NCI-H446 treated with DMSO at 0.1 percent for 48 hours (cell line): ENCODE measurements at places on chromosomes 13 and 19.

GRCh38 chr13:32883474-32883873 lies 132.7 kb upstream of the KL start:
- DNase-seq: peak; percentile 87

DNA sequence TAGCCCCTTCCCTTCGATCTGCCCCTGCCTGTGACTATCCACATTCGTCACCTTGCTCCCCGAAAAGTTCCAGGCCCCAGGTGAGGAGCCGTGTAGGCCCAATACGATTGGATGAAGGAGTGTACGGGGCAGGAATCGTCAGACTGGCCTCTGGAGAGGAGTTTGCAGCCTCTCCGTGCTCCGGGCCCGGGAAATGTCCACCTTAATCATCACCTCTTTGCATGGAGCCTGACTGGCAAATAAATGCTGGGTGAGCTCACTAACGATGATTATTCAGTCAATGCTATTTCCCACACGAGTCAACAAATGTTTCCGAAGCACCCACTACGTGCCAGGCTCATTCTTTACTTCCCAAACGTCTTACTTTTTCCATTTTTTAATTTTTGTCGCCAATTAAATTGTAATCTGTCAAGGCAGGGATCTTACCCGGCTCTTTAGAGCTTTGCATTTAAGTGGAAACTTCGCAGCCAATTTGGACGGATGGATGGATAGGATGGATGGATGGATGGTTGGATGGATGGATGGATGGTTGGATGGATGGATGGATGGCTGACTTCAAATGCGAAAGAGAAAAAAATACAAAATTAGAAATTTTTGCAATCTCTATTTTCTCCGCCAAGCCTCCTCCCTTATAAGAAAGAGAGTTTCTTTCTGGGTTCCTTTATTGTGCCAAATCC lies 45.8 kb downstream of the TGDS start:
- DNase-seq: no peak

- no peak for DNase-seq
Measured at GRCh38 chr19:18176367-18177310, 3.0 kb downstream of the IFI30 start.

GRCh38 chr19:30784850-30785457 lies 412.8 kb downstream of the ZNF536 start:
- DNase-seq: peak; percentile 1

GRCh38 chr13:52892925-52893324 lies 44.5 kb upstream of the PCDH8 start:
- peak; percentile 66 for DNase-seq

DNA sequence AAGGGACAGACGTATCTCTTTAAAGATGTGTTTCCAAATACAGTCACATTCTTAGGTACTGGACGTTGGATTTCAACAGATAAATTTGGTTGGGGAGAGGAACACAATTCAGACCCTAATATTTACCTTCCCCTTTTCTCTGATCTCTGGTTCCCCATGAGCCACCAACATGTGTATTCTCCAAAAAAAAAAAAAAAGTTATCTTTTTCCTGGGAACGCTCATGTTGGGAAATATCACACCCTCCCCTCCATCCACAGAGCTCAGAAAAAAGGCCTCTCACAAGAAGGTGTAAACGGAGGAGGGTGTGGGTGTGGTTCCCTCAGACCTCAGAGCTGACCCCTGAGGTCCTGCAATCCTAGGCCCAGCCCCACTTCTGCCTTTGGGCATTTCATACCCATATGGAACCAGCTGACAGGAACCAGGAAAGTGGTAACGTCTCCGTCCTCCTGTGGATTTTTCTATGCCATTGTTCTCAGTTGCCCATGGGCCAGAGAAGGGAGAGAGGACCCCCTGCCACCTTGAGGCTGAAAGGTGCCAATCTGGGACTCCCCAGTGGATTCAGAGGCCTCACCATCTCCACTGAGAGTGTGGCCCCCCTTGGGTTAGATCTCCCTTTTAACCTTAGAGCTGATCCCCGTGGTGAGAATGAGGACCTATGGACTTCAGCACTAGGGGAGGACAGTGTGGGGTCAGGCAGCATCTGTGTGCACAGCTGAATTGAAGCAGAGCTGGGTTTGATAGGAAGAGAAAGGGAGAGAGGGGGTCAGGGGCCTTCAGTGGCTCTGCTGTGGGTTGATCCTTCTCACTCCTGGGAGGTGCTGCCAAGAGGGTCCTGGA lies 8.4 kb upstream of the SIGLEC12 start:
- no peak for DNase-seq

DNA sequence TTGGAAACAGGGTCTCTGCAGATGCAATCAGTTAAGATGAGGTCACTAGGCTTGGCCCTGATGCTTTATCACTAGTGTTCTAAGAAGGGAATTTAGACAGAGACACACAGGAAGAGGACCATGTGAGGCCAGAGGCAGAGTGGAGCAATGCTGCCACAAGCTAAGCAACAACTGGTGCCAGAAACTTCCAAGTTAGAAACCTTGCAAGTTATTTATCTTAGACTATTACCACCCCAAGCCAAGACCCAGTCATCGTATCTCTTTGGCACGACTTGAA lies 81.1 kb downstream of the DOCK9 start:
- DNase-seq: no peak

DNA sequence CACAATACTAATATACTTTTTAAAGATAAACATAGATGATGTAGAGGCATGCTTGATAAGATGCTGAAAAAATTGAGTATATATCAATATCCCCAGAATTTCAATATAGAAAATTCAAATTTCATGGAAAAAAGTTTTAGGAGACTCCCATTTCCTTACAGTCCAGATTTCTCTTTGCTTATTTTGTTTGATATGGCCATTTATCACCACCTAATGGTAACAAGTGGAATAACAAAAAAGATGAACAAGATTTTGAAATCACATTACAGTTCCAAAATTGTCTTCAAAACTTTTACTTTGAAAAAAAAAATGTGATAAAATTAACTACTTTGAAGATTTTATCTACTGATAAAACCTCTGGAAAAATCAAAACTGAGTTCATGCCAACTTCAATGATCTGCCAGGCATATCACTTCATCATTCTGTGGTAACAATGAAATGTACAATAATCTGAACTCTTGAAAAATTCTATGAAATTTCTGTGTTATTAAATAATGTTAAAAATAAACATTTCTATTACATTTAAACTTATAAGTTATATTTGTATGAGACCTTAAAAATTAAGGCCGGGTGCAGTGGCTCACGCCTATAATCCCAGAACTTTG lies 17.5 kb downstream of the MIPEP start:
- peak; percentile 10 for DNase-seq

DNA sequence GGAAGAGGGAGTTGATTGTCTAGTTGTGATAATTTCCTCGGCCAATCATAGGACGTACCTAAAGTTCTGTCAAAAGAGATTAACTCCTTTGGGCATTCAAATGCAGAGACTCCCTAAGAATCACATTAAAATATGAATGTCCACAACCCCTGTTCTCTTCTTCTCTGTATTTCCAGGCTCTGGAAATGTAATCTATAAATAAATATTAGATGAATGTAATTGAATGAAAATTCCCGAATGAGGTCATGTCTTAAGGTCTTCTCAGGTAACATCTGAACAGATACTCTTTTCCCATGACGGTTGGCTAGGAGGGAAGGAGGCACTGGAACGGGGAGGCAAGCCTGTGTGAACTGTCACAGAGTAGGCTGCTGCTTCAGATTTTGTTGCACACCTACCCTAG lies 145.2 kb downstream of the OXGR1 start:
- DNase-seq: no peak

DNA sequence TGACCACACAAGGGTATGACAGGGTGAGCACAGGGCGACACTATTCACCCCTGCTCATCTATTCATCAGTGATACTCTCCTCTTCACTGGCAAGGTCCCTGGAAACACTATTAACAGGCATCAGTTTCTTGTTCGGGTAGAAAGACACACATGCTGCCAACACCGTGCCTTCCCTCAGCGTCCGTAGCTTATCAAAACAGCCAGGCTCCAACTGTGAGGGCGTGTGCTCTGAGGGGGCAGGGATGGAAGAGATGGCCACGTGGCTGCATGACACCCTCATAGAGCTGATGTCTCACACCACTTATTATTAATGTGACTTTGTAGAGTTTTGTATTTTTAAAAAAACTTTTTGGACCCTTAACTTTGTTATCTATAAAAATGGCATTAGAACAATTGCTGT lies 160.3 kb downstream of the ITGBL1 start:
- no peak for DNase-seq

DNA sequence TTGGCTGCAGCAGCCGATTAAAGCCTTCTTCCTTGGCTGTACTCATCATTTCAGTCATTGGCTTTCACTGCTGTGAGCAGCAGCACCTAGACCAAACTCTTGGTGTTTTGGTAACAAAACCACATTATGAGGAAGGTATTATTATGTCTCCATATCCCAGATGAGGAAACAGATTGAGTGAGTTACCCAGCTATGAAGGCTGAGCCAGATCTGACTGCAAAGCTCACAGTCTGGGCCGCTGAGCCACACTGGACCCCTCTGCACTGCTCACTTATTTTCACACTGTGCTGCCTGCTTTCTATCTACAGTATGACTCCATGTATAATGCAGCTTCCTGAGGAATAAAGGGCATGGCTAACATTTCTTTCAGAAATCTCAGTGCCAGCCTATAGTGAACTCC lies 24.5 kb downstream of the CRYL1 start:
- no peak for DNase-seq

DNA sequence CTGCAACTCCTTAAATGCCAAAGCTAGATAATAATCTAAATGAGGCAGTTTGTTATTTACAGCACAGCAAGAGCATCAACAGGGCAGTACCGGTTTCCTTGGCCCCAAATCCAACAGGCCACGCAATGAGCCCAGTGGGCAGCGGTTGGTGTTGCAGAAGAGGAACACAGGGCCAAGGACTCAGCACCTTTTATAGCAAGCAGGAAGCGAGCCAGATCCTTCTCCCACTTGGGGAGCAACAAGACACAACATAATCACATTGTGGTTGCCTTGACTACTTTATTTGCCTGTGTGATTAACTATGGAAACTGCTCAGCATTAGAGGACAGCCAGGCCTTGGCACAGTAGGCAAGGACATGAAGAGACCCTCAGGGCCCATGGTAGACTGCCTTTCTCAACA lies 67.1 kb upstream of the HTR2A start:
- no peak for DNase-seq

- DNase-seq: no peak
Measured at GRCh38 chr13:92488249-92488852, 738.3 kb upstream of the GPC6 start.

DNA sequence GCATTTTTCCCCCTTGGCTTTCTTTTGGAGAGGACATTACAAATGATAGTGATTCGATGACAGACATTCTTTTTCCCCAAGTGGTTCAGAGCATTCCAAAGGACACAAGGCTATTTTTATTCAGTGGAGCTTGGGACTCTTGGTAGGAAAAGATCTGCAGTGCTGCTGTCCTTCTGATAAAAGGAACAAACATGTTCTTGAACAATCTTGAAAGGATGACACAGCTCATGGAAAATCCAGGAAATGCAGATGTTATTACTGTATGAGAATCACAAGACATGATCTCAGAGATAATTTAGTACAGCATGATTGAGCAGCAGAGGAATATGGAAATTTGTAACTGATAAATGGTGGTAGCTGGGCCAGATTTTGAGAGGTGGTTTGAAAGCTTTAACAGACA lies 96.2 kb upstream of the RFC3 start:
- no peak for DNase-seq

- no peak for DNase-seq
Measured at GRCh38 chr19:13553880-13554400, 47.7 kb upstream of the CACNA1A start.

DNA sequence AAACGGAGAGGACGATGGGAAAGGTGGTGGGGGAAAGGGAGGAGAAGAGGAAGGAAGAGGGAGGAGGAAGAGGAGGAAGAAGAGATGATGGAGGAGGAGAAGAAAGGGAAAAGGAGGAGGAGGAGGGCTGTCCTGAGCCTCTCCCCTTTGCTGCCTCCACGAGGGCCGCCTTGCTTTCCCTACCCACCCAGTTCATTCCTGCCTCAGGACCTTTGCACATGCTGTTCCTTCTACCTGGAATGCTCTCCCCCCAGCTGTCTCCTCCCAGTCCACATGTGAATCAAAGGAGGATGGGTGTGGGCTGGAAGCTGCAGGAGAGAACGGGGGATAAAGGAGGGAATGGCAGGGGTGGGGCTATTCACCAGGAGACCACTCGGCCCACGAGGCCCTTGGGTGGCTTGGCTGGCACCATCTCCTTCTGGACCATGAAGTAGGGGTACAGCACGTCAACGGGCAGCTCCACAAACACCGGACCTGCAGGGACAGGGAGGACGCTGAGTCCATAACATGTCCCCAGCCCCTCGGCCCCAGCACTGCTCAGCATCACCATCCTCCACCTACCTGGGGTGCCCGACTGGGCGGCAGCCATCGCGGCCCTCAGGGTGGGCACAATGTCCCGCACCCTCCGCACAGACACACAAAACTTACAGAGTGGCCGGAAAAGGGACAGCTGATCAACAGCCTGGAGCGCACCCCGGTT lies 15.3 kb downstream of the SYDE1 start:
- DNase-seq: no peak

GRCh38 chr13:48595431-48596429 lies 58.0 kb upstream of the CYSLTR2 start:
- DNase-seq: no peak

DNA sequence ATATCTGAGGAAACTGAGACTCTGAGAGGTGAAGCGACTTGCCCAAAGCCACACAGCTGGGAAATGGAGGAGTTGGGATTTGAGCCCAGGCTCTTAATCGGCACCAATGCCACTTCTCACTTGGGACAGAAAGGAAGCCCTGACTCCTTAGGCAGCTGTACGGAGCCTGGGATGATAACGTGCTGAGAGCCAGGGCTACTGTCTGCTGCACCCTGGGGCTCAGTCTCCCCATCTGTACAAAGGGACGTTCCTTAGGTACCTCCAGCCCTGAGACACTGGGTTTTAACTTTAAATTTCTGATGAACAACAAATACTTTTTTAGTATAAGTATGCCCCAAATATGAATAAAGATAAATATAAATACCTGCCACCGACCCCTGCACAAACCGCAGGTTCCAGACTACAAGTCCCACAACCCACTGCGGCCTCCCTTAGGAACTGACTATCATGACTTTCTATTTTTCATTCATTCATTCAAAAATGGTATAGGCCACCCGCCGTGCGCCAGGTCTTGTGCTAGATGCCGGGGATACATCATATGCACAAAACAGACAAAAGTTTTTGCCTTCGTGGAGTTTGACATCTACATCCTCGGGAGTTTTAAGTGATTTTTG lies 776 bp upstream of the NCLN start:
- DNase-seq: peak; percentile 89

GRCh38 chr13:38255600-38255999 lies 94.1 kb upstream of the UFM1 start:
- no peak for DNase-seq

DNA sequence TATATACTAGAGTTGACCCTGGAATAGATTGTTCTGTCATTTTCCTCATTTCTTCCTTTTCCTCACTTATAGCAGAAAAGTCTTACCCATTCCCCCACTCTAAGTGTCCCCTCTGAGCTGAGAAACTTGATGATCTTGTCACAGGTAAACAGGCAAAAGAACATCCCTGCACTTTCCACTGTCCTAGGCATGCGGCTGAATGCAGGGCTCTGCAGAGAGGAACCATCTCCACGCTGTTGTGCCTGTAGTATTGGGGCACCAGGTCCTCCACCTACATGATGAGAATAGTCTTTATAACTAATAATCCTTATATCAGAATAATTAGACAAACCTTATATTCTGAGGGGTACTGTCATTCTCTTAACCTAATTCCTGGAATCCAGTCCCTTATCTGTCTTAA lies 211.3 kb downstream of the RBM26 start:
- DNase-seq: no peak
